ENCODE measurements at places on chromosomes 1 and 21. TPM values are rescaled to one million over a fixed set of nuclear protein-coding genes. Genes with fewer than 3 reads are reported as not detected.

The CFAP45 gene
- total RNA-seq, result not detected

The DIRAS3 gene
- 3.9 TPM for total RNA-seq

The RHOU gene
- total RNA-seq, result 32.7 TPM

The PEF1 gene
- 70.6 TPM for total RNA-seq

The RHCE gene
- 1.3 TPM for total RNA-seq

The MAN1C1 gene
- total RNA-seq, result 69.3 TPM

The OR2T29 gene
- not detected for total RNA-seq

The SPRR2E gene
- total RNA-seq, result not detected

The NTRK1 gene
- 1.1 TPM for total RNA-seq

The GCSAML gene
- not detected for total RNA-seq
